ENCODE measurements at places on chromosomes 3 and 15.

- DNase-seq, result no peak
These were observed 118.4 kb downstream of the ADCY5 start for GRCh38 chr3:123330441-123330991.

GRCh38 chr15:36970522-36970921, 129.8 kb downstream of the MEIS2 start:
- DNase-seq, result no peak

DNA sequence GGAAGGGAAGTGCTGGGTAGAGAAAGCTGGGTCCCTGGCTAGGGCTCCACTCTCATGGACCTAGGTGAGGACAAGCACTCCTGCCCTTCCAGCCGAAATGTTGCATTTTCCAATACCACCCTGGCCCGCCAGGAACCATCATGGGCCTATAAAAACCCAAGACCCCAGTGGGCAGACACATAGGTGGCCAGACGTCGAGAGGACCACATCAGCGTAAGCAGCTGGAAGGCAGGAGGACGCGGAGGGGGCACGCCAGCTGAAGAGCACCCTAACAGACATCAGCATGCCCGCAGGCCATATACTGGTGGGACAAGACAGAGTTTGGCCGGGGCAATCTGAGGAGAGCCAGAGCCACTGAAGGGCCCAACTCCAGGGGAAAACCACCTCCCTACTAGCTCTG, 98.3 kb downstream of the GBE1 start:
- no peak for DNase-seq

- DNase-seq, result no peak
These were observed 1.4 kb downstream of the VHL start for GRCh38 chr3:10142707-10143560.

DNA sequence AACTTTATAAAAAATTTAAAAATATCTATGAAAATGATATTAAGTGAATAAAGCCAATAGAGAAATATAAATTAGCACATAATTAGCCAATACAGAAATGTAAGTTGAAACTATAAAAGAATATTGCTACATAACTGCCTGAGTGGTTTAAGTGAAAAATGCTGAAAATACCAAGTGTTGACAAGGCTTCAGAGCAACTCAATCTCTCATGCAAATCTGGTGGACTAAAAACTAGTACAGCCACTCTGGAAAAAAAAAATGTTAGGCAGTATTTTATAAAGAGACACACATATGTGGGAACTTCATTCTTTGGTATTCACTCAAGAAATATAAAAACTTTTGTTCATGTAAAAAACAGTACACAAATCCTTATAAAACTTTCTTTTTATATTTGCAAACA, 833.7 kb upstream of the ROBO1 start:
- no peak for DNase-seq

DNA sequence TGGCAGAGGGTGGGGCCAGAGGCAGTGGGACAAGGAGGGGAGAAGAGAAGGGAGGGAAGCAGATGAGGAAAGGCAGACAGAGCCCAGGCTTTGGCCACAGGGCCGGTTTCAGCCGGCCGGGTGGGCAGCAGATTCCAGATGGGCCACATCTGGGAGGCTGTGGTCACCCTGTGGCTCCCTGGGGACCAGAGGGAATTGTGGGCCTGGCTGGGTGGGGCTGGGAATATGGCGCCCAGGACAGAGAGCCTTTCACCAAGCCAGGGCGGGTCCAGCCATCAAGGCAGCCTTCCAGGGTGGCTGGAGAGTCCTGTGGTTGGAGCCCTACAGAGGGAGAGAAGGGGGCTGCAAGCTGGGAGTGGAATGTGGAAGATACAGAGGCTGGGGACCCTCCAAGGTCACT, 18.9 kb downstream of the PTH1R start:
- DNase-seq, result no peak

GRCh38 chr3:50617096-50617791, at the start of gene MAPKAPK3:
Gene MAPKAPK3, plus strand, starts transcription at chr3:50617151. Its CDS starts 415 bp downstream, at chr3:50617566.
- no peak for DNase-seq

DNA sequence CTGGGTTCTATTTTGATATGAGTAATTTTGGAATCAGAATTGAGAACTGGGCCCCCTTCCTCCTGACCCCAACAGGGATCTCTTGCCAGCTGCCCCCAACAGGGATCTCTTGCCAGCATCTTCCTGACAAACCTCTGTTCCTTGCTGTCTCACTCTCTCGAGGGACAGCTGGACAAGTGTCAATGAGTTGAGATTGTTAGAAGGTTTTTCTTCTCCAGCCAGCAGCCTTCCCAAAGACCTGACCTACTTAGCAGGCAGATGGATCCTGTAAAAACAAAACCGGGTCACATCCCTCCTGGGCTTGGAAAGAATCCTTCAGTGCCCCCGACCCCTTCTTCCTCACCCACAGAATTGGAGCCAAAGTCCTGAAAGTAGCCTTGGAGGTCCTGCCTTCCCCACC, 21.6 kb downstream of the LIMD1 start:
- DNase-seq, result no peak

DNA sequence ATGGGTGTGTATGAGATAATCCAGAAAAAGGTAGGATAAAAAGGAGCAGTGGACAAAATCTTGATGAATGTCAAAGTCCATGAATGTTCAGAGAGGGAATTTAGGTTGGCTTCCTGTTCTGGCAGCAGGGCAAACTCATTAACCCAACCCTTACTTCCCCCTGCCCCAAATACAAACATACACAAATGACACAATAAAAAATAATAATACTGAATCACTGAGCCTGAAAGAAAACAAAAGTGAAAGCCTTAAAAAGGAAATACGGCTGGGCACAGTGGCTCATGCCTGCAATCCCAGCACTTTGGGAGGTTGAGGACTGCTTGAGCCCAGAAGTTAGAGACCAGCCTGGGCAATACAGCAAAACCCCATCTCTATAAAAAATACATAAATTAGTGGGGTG, 62.9 kb downstream of the GPR176 start:
- DNase-seq, result no peak

- no peak for DNase-seq
These were observed 74.2 kb downstream of the DPPA2 start for GRCh38 chr3:109242187-109242523.

DNA sequence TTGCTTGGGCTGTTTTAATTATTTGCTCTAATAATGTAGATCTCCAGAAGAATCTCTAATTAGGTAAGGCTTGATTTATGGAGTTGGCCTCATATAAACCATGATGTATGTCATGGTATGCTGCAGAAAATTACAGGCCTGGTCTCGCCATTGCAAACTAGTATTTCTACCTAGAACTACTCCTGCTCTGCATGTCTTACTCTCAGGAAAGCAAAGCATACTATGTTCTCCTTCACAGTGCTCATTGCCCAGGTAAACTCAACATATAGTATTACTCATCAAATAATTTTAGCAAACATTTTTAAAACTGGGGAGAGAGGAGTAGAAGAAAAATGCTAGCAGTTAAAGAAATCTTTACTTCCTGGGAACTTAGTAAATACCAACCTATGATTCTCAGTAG, 90.7 kb downstream of the FILIP1L start:
- no peak for DNase-seq

DNA sequence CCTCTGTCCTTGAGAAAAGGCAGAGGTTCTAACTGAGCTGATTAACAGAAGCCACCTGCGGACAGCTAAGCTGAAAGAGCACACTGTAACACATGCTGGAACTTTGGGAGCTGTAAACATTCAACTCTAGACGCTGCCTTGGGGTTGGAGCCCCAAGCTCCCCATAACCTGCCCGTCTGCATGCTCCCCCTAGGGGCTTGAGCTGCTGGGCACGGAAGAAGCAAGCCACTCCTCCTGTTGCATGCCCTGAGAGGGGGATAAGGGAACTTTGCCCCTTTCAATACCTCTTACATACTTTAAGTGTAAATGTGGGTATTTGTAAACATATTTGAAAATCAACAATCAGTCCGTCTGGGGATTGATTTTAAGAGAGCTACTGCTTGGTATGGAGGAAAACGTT, 188.4 kb downstream of the ADAMTSL3 start:
- no peak for DNase-seq

DNA sequence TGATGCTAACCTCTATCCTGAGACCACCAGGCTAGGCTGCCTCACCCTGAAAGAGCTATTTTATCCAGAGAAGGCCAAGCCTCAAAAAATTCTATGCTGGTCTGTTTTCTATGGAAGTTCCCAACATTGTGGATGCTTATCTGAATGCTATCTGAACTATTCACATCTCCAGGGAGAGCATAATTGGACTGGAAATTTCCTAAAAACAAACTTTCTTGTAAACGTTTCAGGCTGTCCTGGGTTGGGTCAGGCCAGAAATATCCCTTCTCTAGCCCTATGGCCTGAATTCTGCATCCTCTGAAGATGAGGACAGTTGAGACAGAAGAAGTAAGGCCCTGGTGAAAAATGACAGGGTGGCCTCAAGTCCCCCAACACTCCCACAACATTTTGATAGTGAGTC, 706.4 kb upstream of the NR2F2 start:
- DNase-seq, result no peak

DNA sequence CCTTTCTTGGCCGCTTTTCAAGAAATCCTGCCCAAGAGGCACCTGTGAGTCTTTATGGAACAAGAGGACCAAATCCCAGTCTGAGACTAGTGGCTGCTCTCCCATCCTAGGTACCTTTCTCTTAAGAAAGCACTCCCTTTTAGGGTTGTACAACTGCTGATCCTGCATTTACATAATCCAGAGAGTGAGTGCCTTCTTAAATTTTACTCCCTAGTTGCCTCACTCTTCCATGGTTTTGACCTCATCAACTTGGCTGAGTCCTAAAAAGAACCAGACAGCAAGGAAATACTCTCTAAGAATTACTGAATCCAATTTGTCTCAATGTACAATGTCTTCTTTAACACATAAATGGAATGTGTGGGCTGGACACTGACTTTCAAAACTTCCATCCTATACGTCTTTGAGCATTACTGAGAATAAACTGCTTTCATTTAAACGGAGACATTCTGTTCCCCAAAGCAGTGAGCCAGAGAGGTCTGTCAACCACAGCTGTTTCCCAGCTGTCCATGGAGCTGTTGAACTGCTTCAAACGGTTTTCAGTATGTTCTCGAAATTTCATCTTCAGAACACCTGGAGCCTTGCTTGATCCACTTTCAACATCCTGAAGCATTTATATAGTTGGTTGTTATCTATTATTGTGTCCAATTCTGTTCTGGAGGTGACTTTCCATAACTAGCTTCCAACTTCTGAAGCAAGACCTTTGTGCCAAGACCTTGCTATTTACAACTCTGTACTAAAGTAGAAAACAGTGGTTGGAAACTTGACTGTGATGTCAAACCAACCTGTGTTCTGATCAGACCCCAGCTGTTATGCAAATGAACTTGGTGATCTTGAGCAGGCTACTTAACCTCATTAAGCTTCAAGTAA, 179.1 kb downstream of the SLC9A9 start:
- DNase-seq, result no peak

DNA sequence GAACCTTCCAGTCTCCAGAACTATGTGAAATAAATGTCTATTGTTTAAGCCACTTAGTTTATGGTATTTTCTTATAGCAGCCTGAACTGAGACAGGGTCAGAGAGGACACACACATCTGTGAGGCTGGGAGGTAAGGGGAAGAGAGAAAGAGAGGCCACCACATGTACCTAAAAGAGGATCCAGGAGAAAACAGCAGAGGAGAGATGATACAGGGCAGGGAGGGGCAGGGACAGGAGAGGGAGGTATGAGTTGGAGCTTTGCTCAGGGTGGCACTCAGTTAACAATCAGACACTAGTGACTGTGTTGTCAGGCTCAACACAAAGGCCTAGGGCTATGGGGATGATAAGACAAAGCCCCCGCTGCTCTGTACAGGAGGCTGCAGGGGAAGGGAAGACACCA, 17.6 kb downstream of the KIF9 start:
- DNase-seq, result no peak

DNA sequence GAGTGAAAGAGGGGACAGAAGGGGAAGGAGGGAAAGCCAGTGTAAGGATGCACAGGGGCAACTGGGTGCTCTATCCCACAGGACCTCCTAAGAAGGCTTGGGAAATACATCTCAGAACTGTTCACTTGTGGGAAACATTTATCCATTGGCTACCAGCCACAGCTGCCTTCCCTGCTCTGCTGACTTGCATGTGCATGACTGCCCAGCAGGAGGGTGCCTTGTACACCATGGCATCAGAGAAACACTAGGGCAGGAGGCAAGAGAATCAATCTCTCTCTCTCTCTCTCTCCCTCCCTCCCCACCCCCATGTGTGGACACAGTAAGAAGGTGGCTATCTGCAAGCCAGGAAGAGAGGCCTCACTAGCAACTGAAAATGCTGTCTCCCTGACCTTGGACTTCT, 62.9 kb upstream of the ZBTB38 start:
- no peak for DNase-seq

DNA sequence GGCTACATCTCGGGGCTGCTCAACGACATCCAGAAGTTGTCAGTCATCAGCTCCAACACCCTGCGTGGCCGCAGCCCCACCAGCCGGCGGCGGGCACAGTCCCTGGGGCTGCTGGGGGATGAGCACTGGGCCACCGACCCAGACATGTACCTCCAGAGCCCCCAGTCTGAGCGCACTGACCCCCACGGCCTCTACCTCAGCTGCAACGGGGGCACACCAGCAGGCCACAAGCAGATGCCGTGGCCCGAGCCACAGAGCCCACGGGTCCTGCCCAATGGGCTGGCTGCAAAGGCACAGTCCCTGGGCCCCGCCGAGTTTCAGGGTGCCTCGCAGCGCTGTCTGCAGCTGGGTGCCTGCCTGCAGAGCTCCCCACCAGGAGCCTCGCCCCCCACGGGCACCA, 17.0 kb downstream of the ANKRD63 start:
- no peak for DNase-seq

DNA sequence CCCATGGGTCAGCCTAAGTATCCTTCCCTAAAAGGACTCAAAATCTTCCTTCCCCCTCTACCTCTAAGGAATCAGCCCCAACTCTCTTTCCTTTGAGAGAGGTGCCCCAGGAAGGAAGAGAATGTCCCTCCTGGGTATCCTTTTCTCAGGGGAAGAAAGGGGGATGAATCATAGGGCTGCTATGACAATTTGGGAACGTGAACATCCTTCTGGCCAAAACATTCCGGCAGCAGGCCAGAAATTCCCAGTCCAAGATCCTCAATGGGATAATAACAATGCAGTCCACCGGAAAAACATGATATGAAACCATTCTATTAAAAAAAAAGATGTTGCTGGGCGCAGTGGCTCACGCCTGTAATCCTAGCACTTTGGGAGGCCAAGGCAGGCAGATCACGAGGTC, 50.8 kb upstream of the CACNA2D3 start:
- no peak for DNase-seq

- no peak for DNase-seq
These were observed 58.6 kb downstream of the FBXL22 start for GRCh38 chr15:63655683-63656372.

DNA sequence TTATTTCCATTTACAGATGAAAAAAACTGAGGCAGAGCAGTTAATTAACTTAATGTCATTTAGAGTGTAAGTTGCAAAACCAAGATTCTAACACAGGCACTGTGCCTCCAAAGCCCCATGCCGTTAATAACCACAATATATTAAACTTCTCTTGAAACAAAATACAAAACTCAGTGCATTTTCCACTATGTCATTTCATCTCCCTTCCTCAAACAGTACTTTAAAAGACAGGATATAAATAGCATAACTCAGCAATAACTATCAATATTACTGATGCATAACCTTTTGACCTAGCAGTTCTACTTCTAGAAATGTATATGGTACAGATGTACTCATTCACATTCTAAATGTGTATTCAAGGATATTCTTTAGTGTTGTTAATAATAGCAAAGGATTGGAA, 5.1 kb upstream of the TASOR start:
- no peak for DNase-seq

- no peak for DNase-seq
These were observed 836.1 kb upstream of the CFAP20DC start for GRCh38 chr3:59885899-59886400.

Measured in stimulated activated CD4-positive, alpha-beta T cell treated with anti-CD3 and anti-CD28 coated beads, TNF-alpha, amount 100 ng/mL, for 48 hours (primary cell).